Effector memory CD4-positive, alpha-beta T cell (primary cell): ENCODE measurements at places on chromosomes 7 and 10.

DNA sequence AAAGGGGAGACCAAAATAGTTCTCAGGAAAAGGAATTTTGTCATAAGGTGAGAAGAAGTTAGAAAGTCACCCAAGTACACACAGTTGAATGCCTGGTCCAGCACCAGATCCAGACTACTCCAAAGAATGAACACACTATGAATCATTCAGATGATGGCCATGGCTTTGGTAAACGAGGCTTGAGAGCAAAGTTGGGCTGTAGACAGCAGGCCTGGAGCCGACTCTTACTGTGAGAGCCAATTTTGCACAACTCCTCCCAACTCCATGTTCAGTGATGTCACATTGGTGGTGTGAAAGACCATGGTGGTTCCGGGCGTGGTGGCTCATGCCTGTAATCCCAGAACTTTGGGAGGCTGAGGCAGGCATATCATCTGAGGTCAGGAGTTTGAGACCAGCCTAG is 131.6 kb downstream of the PKD1L1 start:
- H3K36me3 ChIP-seq: no peaks in the 10 kb centered on the region
- no peaks in the 10 kb centered on the region for H3K4me1 ChIP-seq
- DNase-seq: no peak
- H3K4me3 ChIP-seq: no peak overlapping the region
- no peaks in the 10 kb centered on the region for H3K27me3 ChIP-seq

DNA sequence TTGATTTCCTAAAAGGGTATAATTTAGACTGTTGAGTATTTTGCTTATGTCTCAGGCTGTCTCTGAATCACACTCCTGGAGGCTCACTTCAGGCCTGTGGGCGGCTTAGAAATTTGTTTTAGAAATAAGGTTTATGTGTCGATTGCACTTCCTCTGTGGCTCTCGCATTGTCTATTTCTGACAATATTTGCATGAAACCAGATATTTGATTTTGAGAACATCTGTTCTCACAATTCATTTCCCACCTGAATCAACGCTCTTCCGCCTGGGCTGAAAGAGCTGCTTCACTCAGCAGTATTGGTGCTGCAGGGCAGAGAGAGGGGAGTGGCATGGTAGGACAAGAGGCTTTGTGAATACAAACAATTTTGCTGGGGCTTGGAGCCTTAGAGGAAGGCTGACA is 262.0 kb downstream of the ADRA2A start:
- no peak for DNase-seq
- no peak overlapping the region for H3K27ac ChIP-seq
- H3K4me3 ChIP-seq: no peak overlapping the region

- H3K4me3 ChIP-seq: no peak overlapping the region
- no peaks in the 10 kb centered on the region for H3K27me3 ChIP-seq
- no peak for DNase-seq
- H3K4me1 ChIP-seq: no peaks in the 10 kb centered on the region
- no peaks in the 10 kb centered on the region for H3K36me3 ChIP-seq
Measured at GRCh38 chr7:84264396-84264795, 69.8 kb upstream of the SEMA3A start.

DNA sequence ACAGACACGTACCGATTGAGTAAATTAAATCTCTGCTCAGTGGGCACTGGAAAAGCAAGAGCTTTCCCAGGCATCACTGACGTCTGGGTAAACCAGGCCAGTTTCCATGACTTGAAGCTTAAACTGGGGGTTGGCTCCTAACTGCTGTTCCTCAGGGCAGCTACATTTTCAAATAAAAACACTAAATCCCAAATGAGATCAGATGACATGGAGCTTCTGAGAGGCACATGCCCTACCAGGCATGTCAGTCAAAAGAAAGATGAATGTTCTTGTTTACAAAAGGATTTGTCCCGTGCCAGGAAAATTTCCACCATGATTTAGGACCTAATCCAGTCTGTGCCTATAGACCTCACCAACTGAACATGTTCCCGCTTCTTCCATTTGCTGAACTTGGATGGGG is 220.2 kb downstream of the KCNMA1 start:
- DNase-seq: no peak
- H3K27ac ChIP-seq: no peak overlapping the region
- H3K4me3 ChIP-seq: no peak overlapping the region

GRCh38 chr7:43768887-43769272 is 10.4 kb downstream of the BLVRA start:
- no peaks in the 10 kb centered on the region for H3K36me3 ChIP-seq
- no peak for DNase-seq
- H3K4me1 ChIP-seq: peaks cover 3% of the 10 kb centered on the region
- H3K4me3 ChIP-seq: no peak overlapping the region
- H3K27ac ChIP-seq: no peak overlapping the region

- H3K4me3 ChIP-seq: no peak overlapping the region
- H3K4me1 ChIP-seq: no peaks in the 10 kb centered on the region
- H3K27ac ChIP-seq: no peak overlapping the region
- H3K36me3 ChIP-seq: no peaks in the 10 kb centered on the region
Measured at GRCh38 chr7:140989068-140989467, 25.7 kb downstream of the MRPS33 start.

GRCh38 chr7:156969972-156970420 is 20.5 kb downstream of the NOM1 start:
- H3K36me3 ChIP-seq: peaks cover 40% of the 10 kb centered on the region
- H3K4me1 ChIP-seq: no peaks in the 10 kb centered on the region
- no peaks in the 10 kb centered on the region for H3K27me3 ChIP-seq
- DNase-seq: no peak
- no peak overlapping the region for H3K4me3 ChIP-seq

- H3K4me3 ChIP-seq: no peak overlapping the region
- H3K27ac ChIP-seq: no peak overlapping the region
- H3K36me3 ChIP-seq: no peaks in the 10 kb centered on the region
Measured at GRCh38 chr7:117757440-117757839, 115.8 kb downstream of the CTTNBP2 start.

GRCh38 chr10:7958442-7958841 is 96.0 kb upstream of the GATA3 start:
- no peaks in the 10 kb centered on the region for H3K27me3 ChIP-seq
- no peaks in the 10 kb centered on the region for H3K36me3 ChIP-seq
- DNase-seq: no peak
- H3K4me3 ChIP-seq: no peak overlapping the region

DNA sequence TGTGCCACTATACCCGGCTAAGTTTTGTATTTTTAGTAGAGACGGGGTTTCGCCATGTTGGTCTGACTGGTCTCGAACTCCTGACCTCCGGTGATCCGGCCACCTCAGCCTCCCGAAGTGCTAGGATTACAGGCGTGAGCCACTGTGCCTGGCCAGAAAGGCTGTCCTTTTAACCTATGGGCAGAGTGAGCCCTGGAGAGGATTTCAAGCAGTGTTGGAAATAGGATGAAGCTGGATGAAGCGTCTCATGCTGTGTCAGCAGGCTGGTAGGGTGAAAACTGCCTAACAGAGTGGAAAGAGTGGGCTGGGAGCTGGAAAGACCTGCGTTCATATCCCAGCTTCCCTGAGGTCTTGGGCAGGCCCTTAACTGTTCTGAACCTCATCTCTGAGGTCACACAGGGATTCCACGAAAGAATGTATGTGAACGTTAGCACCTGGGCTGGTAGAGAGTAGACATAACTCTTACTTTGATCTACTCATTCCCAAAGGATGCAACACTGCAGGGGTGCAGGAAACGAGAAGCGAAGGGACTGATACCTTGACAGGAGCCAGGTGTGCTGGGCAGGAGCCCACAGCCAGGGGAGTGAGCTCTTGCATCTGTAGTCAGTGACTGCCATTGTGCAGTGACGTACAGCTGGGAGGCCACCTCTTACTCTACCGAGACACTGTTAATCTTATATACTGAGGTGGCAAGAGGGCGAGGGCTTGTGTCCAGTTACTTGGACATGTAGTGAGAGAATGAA is 34.1 kb downstream of the WBP1L start:
- H3K27ac ChIP-seq: no peak overlapping the region
- H3K4me1 ChIP-seq: peaks cover 11% of the 10 kb centered on the region
- H3K36me3 ChIP-seq: peaks cover 7% of the 10 kb centered on the region
- no peak for DNase-seq
- H3K4me3 ChIP-seq: no peak overlapping the region
- H3K27me3 ChIP-seq: no peaks in the 10 kb centered on the region

DNA sequence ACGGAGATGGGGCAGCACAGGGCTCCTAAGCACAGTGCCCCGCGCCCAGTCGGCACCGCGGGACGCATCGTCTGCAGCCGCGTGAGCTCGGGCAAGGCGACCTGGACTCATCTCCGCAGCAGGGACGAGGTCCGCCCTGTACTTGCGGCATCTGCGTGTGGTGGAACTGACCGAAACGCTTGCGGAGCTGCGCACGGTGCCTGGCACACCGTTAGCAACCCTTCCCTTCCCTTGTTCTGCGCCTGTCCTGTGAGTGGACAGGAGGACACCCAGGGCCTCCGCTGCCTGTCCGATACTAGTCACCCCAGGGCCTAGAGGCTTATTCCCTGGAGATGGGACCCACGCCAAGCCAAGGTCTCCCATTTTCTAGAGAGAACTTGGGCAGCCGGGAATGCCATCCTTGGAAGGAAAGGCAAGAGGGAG is 98.5 kb downstream of the WDR11 start:
- no peaks in the 10 kb centered on the region for H3K36me3 ChIP-seq
- no peak for DNase-seq
- peaks cover 13% of the 10 kb centered on the region for H3K27me3 ChIP-seq
- no peak overlapping the region for H3K27ac ChIP-seq
- H3K4me3 ChIP-seq: peak overlapping the region; percentile 53

DNA sequence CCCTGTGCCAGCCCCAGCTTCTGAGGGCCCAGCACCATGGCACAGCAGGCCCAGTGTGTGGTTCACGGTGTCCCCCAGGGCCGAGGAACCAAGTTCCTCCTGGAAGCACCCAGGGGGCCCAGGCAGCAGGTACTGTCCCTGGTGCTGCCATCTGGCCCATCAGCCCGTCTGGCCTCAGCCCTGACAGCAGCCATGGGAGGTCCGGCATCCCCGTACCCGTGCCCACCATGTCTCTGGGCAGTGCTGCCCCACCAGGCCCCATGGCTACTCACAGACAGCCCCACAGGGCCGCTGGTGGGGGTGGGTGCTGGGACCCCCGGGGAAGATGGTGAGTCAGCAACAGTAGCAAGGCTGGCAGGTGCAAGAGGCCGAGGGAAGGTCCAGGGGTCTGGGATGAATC is 32.8 kb downstream of the STK32C start:
- H3K27me3 ChIP-seq: no peaks in the 10 kb centered on the region
- no peak for DNase-seq
- no peaks in the 10 kb centered on the region for H3K36me3 ChIP-seq
- no peak overlapping the region for H3K27ac ChIP-seq
- no peaks in the 10 kb centered on the region for H3K4me1 ChIP-seq

GRCh38 chr10:43585046-43585445 is 10.6 kb upstream of the ZNF239 start:
- DNase-seq: no peak
- H3K36me3 ChIP-seq: no peaks in the 10 kb centered on the region
- no peaks in the 10 kb centered on the region for H3K27me3 ChIP-seq
- H3K4me3 ChIP-seq: no peak overlapping the region
- no peaks in the 10 kb centered on the region for H3K4me1 ChIP-seq

GRCh38 chr7:112566442-112567324 is 85.9 kb downstream of the LSMEM1 start:
- no peak overlapping the region for H3K4me3 ChIP-seq
- no peaks in the 10 kb centered on the region for H3K27me3 ChIP-seq
- H3K4me1 ChIP-seq: no peaks in the 10 kb centered on the region
- no peak overlapping the region for H3K27ac ChIP-seq

GRCh38 chr10:32051926-32052325 is 4.3 kb downstream of the KIF5B start:
- H3K27ac ChIP-seq: no peak overlapping the region
- H3K36me3 ChIP-seq: no peaks in the 10 kb centered on the region
- no peak overlapping the region for H3K4me3 ChIP-seq
- H3K4me1 ChIP-seq: peaks cover 34% of the 10 kb centered on the region

DNA sequence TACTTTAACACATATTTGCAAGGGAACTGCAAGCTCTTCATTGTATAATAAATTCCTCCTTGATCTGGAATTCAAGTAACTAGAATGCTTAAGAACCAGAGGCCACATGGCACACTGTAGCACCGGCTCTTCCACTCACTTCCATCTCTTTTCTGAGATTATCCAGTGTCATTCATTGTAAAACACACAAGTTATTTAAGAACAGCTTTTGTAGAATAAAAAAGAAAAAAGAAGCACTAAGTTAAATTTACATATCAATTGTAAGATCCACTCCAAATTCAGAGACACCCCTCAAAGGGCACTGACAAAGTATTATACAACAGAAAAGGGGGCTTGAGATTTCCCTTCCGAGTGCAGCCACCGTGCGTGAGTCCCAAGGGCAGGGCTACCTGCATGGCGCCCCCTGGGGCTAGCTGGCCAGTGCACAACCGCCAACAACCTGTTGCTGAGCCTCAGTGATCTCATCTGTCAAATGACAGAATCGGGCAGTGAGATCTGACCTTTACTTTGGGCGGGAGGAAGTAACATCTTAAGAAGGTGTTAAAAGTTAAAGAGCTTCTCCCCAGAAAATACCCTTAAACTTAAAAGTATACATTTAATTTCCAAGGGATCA is 12.5 kb downstream of the GLI3 start:
- no peaks in the 10 kb centered on the region for H3K4me1 ChIP-seq
- no peak overlapping the region for H3K27ac ChIP-seq
- no peaks in the 10 kb centered on the region for H3K36me3 ChIP-seq

GRCh38 chr10:113362645-113363091 is 190.2 kb upstream of the HABP2 start:
- no peaks in the 10 kb centered on the region for H3K27me3 ChIP-seq
- H3K36me3 ChIP-seq: no peaks in the 10 kb centered on the region
- H3K27ac ChIP-seq: no peak overlapping the region
- no peak overlapping the region for H3K4me3 ChIP-seq
- H3K4me1 ChIP-seq: no peaks in the 10 kb centered on the region
- no peak for DNase-seq

GRCh38 chr10:13631594-13631993 is 44.8 kb downstream of the PRPF18 start:
- peaks cover 11% of the 10 kb centered on the region for H3K36me3 ChIP-seq
- H3K27ac ChIP-seq: no peak overlapping the region
- DNase-seq: no peak
- no peaks in the 10 kb centered on the region for H3K27me3 ChIP-seq
- no peak overlapping the region for H3K4me3 ChIP-seq

DNA sequence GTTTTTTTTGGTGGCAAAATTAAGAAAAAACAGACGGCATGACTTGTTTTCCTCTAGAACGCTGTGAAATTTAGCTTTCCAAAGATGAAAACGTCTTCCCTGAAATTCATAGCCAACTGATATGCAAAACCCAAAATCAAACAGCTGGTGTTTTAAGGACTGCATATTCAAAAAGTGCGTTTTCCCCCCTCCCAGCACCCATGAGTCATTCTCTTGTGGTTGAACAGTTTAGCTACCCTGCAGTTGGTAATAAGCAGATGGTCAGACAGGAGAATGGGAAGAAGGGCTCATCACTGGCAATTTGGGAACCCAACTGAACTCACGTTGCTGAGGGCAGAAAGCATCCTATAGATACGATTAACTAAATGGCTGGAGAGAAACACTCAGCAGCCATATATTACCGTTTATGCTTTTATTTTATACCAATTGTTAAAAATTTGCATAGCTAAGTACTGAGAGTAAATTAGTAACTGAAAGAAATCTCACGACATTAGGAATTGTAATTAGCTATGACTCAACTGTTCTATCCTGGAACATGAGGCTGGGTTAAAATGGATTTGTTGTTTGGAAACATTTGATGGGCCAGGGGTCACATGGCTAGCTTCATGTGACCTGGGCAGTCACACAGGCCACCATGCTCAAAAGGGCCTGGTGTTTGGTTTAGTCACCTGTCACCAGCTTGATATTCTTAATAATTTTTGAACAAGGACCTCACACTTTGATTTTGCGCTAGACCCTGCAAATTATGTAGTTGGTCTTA is 343.1 kb downstream of the PHTF2 start:
- H3K4me3 ChIP-seq: no peak overlapping the region
- H3K4me1 ChIP-seq: no peaks in the 10 kb centered on the region
- H3K36me3 ChIP-seq: no peaks in the 10 kb centered on the region
